CD4-positive, alpha-beta T cell treated with Interleukin-4 for 1 hour (primary cell): ENCODE measurements at places on chromosomes 13 and 19.

DNA sequence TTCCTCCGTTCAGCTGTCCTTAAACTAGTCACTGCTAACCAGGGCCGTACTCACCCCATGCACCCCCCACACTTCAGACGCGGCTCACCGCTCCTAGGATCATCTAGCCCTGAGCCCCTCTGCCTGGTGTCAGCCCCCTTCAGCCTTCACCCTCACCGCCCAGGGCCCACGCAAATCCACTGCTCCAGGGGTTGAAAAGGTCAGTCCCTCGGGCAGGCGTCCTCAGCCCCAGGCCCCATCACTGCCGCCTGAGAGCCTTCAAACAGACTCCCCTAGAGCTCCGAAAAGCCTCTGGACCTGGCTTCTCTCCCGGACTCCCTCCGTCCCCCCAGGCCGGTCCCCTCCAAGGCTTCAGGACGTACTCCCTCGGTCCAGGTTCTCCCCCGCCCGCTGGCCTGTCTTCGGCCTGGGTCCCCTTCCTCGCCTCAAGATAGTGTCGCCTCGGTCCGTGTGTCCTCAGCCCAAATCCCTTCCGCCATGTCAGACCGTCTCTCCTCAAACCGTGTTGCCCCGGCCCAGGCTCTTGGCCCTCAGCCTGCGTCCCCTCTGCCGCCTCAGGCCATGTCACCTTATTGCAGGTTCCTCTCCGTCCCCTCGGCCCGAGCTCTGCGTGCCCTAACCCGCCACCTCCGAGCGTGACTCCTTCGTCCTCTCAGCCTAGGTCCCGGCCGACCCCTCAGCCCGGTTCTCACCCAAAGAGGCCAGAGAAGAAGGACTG, 553 bp downstream of the NAPA start:
- DNase-seq: no peak

- DNase-seq: no peak
Observed at GRCh38 chr13:78430166-78430791, 173.1 kb downstream of the POU4F1 start.

GRCh38 chr19:58338825-58339558, 12.2 kb downstream of the ZSCAN22 start:
- DNase-seq: no peak

DNA sequence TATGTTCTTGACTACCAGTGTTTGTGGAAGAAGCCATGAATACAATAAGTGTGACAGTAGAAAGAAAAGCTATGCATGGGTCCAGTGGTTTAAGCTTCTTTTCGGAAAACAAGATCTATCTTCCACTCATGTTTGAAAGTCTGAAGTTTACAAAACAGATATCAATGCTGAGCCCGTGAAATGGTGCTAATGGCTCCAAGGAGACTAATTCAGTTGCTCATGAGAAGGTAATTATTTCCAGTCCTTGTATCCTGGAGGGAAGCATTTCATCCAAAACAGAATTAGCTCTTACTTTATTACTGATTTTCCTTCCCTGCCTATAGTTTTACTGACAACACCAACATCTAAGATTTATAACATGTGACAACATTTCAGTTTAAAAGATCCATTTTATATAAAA, 1364.9 kb downstream of the PCDH9 start:
- no peak for DNase-seq

DNA sequence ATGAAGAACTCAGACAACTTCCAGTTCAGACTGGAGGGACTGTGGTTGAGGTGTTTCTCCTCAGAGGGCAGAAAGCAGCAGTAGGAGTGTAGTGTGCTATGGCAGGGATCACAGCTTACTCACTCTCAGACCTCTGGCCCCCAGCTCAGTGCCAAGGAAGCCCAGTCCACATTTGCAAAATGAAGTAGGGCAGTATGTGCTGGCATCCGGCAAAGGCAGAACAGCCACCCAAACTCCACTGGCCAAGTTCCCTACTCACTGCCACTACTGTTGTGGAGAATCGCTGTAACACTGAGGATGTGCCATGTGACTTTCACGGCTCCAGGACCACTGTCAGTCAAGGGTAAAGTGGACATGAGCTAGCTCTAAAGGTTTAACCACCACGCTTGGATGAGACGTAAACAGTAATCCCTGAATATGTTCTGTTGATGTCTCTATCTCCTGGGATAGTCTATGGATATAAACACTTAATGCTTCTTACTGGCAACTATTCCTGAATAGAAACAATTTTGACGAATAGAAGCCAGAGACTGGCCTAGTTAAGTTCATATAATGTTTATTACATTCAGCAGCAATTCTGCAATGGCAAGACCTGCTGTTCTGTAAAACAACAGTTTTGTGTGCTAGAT, 67.0 kb upstream of the SLC15A1 start:
- DNase-seq: no peak

DNA sequence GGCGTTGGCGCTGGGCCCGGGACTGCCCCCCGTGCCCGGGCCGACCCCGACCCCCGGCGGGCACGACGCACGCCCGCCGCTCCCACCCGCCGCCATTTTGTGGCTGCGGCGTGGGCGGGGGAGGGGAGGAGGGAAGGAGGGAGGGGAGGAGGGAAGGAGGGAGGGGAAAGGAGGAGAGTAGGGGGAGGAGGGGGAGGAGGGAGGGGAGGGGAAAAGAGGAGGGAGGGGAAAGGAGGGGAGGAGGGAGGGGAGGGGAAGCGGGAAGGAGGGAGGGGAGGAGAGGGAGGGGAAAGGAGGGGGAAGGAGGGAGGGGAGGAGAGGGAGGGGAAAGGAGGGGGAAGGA, at the start of gene BTBD2:
Gene BTBD2, minus strand, starts transcription at position 107 of the 343 bp plus-strand sequence. Its CDS starts 11 bp downstream, at position 96.
- DNase-seq: peak; percentile 46

DNA sequence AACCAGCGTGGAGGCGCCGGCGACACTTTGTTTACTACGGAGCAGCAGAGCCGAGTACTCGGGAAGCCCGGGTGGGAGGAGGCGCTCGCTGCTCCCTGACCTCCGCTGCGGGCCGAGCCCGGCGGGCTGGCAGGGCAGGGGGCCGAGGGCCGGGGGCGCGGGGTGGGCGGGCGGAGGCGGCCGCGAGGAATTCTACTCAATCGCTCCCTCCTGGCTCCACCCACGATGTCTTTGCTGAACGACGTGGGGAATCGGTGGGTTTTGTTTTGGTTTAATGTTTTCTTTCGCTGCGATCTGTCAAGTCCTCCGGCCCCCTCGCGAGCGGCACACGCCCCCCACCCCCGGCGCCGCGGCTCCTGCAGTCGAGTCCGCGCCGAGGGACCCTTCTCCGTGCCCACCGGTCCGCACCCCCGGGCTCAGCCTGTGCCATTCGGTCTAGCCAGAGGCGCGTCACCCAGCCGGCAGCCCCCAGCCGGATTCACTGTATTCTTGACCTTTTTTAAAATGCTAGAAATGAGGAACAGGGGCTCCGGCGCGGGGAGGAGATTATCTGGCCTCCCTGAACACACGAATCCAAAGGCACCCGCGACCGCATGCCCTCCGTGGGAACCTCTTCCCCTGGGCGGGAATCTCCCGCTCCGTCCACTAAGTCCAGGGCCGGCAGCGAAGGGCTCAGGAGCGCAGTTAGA, 636 bp upstream of the FOXO1 start:
- DNase-seq: peak; percentile 42

DNA sequence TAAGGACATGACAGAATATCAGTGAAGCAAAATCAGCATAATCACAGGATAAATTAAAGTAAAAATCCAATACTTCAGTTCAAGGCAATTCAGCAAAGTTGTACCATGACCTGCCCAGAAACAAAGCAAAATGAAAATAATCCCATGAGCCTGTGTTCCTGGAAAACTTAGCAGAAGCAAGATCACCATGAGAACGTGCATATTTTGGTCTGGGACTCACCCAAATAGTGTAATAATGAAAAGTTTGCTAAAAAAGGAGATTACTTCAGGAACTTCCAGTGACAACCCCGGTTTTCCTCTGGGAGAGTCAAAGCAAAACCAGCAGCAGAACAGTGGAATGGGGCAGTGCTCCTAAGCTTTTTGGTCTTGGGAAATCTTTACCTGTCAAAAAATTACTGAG, 14.9 kb upstream of the RPL21 start:
- no peak for DNase-seq

DNA sequence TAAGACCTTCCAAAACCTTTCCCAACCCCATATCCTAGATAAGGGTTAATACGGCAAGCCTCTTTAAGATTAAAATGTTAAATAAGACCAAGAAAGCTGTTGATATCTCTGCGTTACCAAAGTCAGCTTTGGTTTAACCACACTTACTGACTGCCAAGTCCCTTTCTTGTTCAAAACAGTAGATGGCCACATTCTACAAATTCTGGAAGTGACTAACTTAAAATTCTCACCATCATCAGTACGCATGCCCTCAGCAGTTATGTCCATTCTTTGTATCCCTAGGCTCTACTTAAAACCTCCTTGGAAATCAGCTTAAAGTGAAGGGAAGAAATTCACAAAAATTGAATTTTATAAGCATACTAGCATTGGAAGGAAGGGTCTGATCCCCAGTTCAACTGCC, 23.6 kb downstream of the SOHLH2 start:
- no peak for DNase-seq
